ENCODE measurements at places on chromosomes 12 and 14.
A peak's percentile ranks its signal among the peaks of the same experiment; 100 is the strongest.

DNA sequence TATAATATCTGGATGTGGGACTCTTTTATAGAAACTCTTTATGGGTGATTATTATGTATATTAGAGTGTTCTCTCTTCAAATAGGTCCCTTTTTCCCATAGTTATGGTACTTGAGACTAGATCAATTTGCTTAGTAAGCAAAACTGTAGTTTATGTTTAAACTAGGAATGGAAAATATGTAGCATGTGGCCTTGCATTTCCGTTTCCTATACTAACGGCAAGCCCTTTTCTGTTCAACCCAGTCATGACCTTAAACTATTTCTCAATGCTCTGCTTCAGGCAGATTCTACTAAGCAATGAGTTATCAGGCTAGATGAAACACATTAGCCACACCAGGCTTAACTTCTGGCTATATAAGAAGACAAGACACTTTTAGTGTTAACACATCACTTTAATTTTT lies 84.6 kb downstream of the OTOGL start:
- DNase-seq = no peak

DNA sequence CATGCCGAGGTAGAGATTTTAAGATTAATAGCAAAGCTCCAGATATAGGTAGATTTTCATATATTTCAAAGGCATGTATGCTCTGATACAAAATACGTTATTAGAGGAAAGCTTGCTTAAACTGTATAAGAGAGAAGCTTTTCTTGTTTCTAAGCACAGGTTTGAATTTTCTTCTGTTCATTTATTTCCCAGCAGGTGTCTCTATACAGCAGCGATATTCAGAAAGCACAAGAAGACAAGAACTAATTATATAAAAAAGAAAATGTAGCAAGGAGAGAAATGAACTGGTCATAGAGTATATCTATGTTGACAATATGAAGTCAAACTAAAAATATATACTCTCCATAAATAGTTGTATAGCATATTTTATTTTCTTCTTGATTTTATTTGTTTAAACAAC lies 307.4 kb upstream of the NOVA1 start:
- no peak for DNase-seq

GRCh38 chr12:63326260-63326659 lies 175.3 kb upstream of the AVPR1A start:
- no peak for DNase-seq

DNA sequence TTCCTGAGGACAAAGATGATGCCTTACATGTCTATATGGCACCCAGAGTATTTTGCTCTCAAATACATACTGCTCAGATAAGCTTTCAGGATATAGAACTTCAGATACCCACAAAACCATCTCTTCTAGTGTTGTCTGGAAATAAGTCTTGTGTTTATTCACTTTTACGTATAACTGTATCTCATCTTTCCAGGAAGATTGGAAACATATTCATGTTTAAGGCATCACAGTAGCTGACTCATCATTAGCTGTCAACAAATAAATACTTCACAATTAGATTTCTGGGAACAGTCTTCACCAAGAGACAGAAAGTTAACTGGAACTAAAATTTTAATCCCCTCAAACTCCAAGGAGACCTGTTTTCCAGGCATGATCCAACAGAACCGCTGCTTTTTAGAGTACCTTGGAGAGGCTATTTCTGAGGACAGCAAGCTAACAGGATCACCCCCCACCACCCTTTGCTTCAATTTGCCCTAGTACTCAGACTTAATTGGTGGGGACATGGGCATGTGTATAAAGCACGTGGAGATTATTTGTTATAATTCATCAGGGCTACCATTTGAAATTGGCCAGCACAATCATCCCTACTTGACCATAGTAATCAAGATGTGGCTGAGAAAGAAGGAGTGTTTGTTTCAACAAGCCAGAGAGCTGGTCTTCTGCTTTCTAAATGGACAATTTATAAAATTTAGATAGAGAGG lies 129.3 kb upstream of the HIF1A start:
- no peak for DNase-seq

DNA sequence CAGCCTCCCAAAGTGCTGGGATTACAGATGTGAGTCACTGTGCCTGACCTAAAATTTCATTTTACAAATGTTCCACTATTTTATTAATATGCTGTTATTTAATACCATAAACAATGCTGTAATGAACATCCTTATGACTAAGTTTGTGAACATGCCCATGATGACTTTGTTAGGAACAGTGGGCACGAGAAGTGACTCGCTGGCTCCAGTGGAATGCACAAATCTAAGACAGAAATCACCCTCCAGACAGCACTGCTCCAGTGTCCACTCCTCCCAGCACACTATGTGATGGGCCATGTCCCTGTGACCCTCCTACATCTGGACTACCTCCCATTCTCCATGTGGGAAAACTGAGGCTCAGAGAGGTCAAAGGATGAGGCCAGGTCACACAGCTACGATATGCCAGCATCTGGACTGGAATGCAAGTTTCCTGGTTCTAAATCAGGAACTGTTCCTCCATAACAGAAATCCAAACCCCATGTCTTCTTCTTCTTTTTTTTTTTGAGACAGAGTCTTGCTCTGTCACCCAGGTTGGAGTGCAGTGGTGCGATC lies 57.9 kb downstream of the GPR68 start:
- DNase-seq = no peak

- DNase-seq = no peak
Measured at GRCh38 chr12:107475900-107476299, 209.7 kb upstream of the PWP1 start.

- no peak for DNase-seq
Measured at GRCh38 chr12:62763861-62764645, 170.9 kb downstream of the PPM1H start.

GRCh38 chr14:103483600-103483999 lies 39.0 kb downstream of the CKB start:
- no peak for DNase-seq

- no peak for DNase-seq
Measured at GRCh38 chr14:26835979-26836570, 238.2 kb upstream of the NOVA1 start.

GRCh38 chr14:25090716-25091454 lies 40.9 kb upstream of the STXBP6 start:
- peak; percentile 43 for DNase-seq

DNA sequence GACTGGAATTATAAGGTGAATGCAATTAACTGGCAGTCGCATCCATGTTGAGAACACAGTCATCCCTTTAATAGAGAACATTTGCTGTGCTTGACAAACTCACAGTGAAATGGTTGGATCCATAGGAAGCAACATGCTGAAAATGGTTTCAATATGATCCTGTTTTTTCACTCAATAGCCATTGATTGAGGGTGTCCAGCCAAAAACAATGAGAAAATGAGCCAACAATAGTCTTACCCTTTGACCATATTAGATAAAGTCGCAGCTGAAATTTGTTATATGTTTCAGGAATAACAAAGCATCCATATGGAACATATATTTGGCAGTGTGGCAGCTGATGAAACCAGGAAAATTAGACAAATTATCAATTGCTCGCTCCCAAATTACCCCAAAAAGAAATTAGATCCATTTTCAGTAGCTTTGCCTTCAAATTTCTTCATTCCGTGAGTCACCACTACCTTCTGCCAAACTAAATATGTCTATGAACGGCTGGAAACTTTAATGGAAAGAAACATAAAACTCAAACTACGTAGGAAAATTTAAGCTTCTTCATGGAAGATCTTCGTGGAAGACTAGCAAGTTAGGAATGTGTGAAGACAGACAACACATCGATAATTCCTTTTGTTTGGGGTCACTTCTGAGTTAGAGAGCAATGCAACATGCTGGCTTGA lies 17.4 kb downstream of the IGF1 start:
- DNase-seq = no peak

- DNase-seq = no peak
Measured at GRCh38 chr14:22656226-22656625, 12.1 kb upstream of the OR6J1 start.

- DNase-seq = no peak
Measured at GRCh38 chr12:22684140-22685118, 59.5 kb downstream of the ETNK1 start.

DNA sequence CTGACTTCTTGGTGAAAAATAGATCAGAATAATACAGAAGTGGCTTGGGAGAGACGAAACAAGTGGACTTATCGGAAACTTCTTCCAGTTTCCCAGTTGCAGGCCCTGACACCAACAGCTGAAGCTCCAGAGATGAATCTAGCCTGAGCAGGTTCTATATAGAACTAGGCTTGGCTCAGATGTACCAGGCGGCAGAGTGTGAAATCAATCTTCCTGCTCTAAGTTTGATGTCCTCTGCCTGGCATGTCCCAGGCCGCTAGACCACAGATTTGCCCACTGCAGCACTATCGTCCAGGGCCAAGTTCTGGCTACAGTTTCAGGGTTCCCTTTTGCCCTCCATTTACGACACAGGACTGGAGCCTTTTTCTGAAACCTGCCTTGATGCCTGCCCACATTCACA lies 91.3 kb upstream of the PLEKHA5 start:
- no peak for DNase-seq

DNA sequence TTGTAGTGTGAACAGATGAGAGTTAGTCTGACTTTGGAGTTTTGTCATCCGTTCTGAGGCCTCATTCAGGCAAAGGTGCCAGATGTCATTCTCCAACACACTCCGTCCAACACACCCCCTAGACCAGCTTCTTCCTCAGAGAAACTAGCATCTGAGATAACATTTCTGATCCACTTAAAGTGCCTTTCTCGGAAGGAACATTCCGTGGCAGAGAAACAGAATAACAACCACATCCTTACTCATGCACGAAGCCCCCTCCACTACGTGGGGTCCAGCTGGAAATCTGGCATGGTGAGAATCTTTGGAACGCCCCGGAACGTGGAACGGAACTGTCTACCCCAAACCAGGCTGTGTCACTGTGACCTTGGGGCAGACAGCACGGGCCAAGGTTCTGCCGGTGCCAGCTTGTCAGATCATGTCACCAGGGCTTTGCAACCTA lies 17.0 kb upstream of the BCL7A start:
- DNase-seq = no peak

- no peak for DNase-seq
Measured at GRCh38 chr14:101241147-101241546, 320.1 kb upstream of the DIO3 start.

GRCh38 chr12:132772606-132773005 lies 11.0 kb upstream of the ANKLE2 start:
- peak; percentile 56 for DNase-seq

GRCh38 chr14:100288382-100289185 lies 17.7 kb downstream of the SLC25A29 start:
- DNase-seq = no peak
